ENCODE measurements at places on chromosomes 5 and 9. TPM values are rescaled to one million over a fixed set of nuclear protein-coding genes. Genes with fewer than 3 reads are reported as not detected.

The PGM5 gene
- total RNA-seq: not detected

The SLC6A19 gene
- total RNA-seq: not detected

The SPATA31C1 gene
- not detected for total RNA-seq

The SPATA31C2 gene
- total RNA-seq: not detected

The NELFB gene
- total RNA-seq: 52.6 TPM

The PHPT1 gene
- total RNA-seq: 69.8 TPM

The PCDHA12 gene
- total RNA-seq: not detected

The MOB3B gene
- total RNA-seq: 0.28 TPM

DNA sequence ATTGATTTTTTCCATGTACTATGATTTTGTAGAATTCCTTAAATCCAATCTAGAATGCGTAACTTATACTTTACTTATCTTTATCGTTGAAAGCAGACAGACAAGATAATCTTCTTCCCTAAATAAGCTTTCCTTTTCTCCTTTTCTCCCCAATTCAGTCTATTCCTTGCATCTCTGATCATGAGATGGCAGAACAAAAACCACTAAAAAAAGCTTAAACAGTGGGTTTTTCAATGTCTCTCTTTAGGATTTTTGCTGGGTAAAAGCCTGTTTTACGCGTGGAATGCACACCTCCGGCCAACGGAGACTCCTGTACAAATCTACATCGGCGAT, 755 bp downstream of the CDKN2B start:
- no peaks in the 10 kb centered on the region for H3K36me3 ChIP-seq
- peaks cover 65% of the 10 kb centered on the region for H3K27me3 ChIP-seq
- DNase-seq: no peak
- H3K4me3 ChIP-seq: peak overlapping the region; percentile 72
- H3K27ac ChIP-seq: no peak overlapping the region

- H3K27ac ChIP-seq: no peak overlapping the region
- no peaks in the 10 kb centered on the region for H3K27me3 ChIP-seq
- no peak for DNase-seq
- no peaks in the 10 kb centered on the region for H3K4me1 ChIP-seq
Observed at GRCh38 chr5:63170486-63170885, 591.9 kb downstream of the LRRC70 start.

DNA sequence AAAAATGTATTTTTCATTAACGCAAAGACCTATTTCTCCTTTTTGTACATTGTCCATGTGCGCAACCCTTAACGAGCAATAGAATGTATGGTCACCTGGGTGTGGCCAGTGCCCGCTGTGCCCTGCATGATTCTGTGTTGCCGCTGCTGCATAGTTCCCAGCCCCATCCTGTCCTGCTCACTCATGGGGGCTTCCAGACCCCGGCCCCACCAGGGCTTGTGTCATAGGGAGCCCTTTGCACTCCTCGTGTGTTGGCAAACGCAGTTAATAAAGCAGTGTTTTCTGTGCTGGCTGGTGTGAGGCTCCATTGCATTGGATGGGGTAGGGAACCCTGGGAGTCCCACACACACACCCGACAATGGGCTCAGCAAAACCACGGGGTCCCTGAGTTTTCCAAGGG, 49.7 kb downstream of the SAR1B start:
- H3K4me1 ChIP-seq: peaks cover 4% of the 10 kb centered on the region
- no peaks in the 10 kb centered on the region for H3K27me3 ChIP-seq
- peaks cover 32% of the 10 kb centered on the region for H3K36me3 ChIP-seq
- DNase-seq: no peak
- H3K4me3 ChIP-seq: no peak overlapping the region

GRCh38 chr5:135491038-135491551, 38.9 kb upstream of the TIFAB start:
- no peak for DNase-seq
- no peaks in the 10 kb centered on the region for H3K4me1 ChIP-seq
- no peak overlapping the region for H3K27ac ChIP-seq
- no peaks in the 10 kb centered on the region for H3K36me3 ChIP-seq
- H3K27me3 ChIP-seq: peaks cover 27% of the 10 kb centered on the region
- no peak overlapping the region for H3K4me3 ChIP-seq

DNA sequence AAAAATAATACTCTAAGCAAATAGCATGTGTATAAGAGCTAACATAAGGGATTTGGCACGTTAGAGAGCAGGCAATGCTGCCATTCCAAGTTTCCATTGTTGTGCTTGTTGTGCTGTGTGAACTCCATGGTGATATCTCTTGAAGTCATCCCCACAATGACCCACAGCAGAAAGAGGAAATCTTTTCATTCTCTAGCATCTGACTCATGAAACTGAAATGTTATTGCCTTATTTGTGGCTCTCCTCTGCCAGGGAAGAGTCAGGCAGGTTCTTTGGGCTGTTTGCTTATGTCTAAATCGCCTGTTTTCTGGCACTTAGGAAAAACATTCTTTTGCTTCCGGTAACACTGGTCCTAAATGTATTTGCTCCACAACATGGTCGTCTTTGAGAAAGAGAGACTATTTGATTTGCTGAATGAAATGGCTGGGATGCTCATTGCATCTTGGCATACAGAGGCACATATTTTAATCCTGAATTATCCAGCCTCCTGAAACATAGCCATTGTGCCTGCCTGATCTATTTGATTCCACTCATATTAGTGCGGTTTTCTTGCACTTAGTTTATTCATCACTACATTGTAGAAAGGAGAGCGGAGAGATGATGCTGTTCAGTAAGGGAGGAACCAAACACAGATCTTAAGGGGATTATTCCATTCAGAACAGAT, 188.8 kb downstream of the CSNK1G3 start:
- H3K27me3 ChIP-seq: no peaks in the 10 kb centered on the region
- H3K4me1 ChIP-seq: no peaks in the 10 kb centered on the region
- no peak for DNase-seq
- H3K36me3 ChIP-seq: no peaks in the 10 kb centered on the region
- H3K27ac ChIP-seq: no peak overlapping the region
- no peak overlapping the region for H3K4me3 ChIP-seq

GRCh38 chr9:36213387-36213786, 22.7 kb downstream of the CLTA start:
- H3K4me1 ChIP-seq: peaks cover 6% of the 10 kb centered on the region
- no peak overlapping the region for H3K27ac ChIP-seq
- DNase-seq: no peak
- H3K36me3 ChIP-seq: peaks cover 63% of the 10 kb centered on the region
- no peaks in the 10 kb centered on the region for H3K27me3 ChIP-seq

GRCh38 chr9:132630811-132631210, 39.0 kb downstream of the DDX31 start:
- H3K4me1 ChIP-seq: no peaks in the 10 kb centered on the region
- peaks cover 31% of the 10 kb centered on the region for H3K36me3 ChIP-seq
- no peak overlapping the region for H3K27ac ChIP-seq

- H3K27ac ChIP-seq: no peak overlapping the region
- H3K36me3 ChIP-seq: no peaks in the 10 kb centered on the region
- DNase-seq: no peak
- H3K4me3 ChIP-seq: no peak overlapping the region
- no peaks in the 10 kb centered on the region for H3K27me3 ChIP-seq
Observed at GRCh38 chr9:93588641-93589609, 12.5 kb downstream of the PHF2 start.

GRCh38 chr9:22742401-22742800, 295.8 kb downstream of the DMRTA1 start:
- no peaks in the 10 kb centered on the region for H3K36me3 ChIP-seq
- no peak overlapping the region for H3K4me3 ChIP-seq
- H3K27ac ChIP-seq: no peak overlapping the region
- H3K4me1 ChIP-seq: no peaks in the 10 kb centered on the region
- DNase-seq: no peak

- H3K4me3 ChIP-seq: no peak overlapping the region
- H3K36me3 ChIP-seq: peaks cover 2% of the 10 kb centered on the region
- H3K4me1 ChIP-seq: no peaks in the 10 kb centered on the region
- DNase-seq: no peak
- H3K27ac ChIP-seq: no peak overlapping the region
Observed at GRCh38 chr9:37362430-37362829, 60.1 kb upstream of the GRHPR start.

DNA sequence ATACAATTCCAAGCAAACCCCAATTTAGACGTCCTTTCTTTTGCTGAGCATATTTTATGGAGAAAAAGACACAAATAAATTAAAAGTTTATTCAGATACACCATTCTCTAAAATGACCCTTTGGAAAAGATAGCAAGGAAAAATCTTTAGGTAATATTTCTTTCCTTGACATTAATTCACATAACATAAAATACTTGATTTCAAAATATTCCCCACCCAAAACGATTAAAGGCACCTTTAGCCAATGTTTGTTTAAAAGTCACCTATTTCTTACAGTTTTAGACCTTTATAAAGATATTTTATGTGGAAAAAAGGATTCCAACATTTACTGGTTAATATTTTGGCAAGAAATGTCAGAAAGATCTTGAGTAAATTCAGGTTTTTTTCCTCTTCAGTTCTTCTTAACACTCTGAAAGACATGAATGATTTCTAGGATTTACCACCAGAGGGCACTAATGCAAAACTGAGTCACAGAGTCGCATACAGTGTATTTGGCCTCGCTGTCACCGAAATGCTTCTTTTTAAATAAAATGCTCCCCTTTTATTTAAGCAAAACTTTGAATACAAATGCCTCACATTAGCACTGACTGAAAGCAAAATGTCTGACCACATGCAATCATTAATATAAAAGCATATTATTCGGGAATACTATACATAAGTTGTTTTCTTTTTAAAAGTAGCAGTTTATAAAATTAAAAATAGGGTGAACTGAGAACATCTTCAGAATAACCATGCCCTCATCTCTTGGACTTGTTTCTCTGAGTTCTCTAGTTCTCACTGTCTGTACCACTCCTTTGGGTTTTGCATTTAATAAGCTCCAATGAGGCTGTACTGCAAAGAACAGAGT, 122.5 kb downstream of the SLC1A3 start:
- H3K36me3 ChIP-seq: no peaks in the 10 kb centered on the region
- no peak overlapping the region for H3K27ac ChIP-seq
- peaks cover 13% of the 10 kb centered on the region for H3K4me1 ChIP-seq
- H3K4me3 ChIP-seq: no peak overlapping the region

DNA sequence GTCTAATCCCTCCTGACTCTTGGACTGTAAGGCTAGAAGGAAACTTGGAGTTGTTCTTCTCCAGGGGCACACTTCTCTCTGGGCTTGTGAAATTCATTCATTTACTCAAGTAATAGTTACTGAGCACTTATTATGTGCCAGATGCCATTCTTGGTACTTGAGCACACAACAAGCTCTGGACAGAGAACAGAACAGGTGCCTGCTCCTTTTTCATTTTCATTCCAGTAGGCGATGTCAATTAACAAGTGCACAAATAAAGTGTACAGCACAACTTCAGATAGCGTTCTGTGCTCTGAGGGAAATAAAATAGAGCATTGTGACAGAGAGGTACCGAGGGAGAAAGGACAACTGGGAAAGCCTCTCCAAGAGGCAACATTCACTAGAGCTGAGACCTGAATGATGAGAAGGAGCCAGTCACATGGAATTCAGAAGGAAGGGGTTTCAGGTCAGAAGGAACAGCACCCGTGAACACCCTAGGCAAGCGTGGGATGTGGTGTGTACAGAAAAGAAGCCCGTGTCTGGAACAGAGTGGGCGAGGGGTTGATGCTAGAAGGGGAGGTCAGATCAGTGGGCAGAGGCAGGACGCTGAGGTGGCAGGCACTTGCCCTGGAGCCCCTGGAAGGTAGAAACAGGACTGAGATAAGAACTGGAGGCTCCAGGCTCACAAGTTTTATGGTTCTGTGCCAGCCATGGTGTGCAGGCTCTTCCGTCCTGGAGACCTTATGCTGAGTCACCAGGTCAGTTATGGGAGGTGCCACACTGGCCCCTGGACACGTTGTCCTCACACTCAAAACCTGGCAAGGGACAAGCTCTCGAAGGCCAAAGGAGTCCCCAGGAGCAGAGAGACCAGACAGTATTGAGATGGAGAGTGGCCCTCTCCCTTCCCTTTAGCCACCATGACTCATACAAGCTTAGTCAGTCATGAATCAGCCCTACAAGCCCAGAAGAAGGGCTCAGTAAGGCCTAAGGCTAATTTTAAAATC, 7.2 kb upstream of the ABLIM3 start:
- H3K36me3 ChIP-seq: no peaks in the 10 kb centered on the region
- no peaks in the 10 kb centered on the region for H3K27me3 ChIP-seq
- DNase-seq: no peak

DNA sequence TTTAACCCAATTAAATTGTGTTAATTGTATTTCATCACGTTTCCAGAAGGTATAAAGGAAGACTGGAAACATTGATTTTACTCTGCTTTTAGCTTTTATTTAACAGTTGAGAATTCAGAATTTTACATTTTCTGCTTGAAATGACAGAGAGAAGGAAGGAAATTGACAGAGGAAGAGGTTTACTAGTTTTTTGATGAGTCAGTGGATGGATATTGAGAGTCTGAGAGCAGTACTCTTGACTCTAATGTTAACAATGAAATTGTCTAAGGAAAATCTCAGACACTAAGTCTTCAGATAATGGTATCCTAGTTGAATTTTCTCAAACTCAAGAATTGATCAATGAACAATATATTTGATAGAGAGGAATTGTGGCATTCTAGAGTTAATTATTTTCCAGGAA, 60.6 kb downstream of the IPO11 start:
- H3K27me3 ChIP-seq: no peaks in the 10 kb centered on the region
- H3K27ac ChIP-seq: no peak overlapping the region
- no peak for DNase-seq
- H3K4me3 ChIP-seq: no peak overlapping the region

DNA sequence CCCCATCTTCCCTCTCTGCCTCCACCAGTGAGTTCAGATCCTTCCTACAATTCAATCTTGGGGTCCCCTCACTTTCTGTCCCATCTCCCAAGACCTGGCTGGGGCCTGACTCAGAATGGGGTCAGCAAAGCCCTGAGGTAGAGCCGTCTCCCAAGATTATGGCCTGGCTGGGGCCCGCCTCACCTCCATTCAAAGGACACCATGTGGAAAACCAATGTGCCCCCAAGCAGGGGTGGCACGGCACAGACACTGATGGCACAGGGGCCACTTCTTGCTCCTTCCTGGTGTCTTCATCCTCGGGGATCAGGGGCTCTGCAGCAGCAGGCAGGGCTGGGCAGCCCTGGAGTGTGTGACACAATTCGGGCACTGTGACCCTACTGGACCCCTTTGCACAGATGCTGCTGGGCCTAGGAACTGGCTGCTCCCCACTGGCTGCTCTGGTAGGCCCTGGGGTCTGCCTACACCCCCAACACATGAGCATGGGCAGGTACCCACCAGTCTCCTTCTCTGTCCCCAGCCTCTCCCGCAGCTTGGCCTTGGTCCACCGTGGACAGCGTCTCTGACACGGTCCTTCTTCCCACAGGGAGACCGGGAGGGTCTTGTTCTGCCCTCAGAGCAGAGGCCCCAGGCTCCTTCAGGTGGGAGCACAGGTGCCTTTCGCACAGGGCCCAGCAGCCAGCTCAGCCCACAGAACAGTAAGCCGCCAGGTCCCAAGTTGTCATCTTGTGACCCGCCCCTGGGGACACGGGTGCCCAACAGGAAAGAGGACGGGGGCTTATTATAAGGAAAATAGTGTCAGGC, 89.5 kb downstream of the ADAMTS2 start:
- H3K36me3 ChIP-seq: no peaks in the 10 kb centered on the region
- no peak for DNase-seq
- H3K4me1 ChIP-seq: no peaks in the 10 kb centered on the region
- no peak overlapping the region for H3K27ac ChIP-seq

- H3K36me3 ChIP-seq: peaks cover 26% of the 10 kb centered on the region
- H3K4me1 ChIP-seq: no peaks in the 10 kb centered on the region
- H3K4me3 ChIP-seq: no peak overlapping the region
- no peaks in the 10 kb centered on the region for H3K27me3 ChIP-seq
- DNase-seq: no peak
Observed at GRCh38 chr5:35862126-35862525, 5.4 kb downstream of the IL7R start.

All from natural killer cell (primary cell).